CD4-positive, alpha-beta T cell treated with Interleukin-17A for 4 hours (primary cell): ENCODE measurements at places on chromosomes 16 and 17.

DNA sequence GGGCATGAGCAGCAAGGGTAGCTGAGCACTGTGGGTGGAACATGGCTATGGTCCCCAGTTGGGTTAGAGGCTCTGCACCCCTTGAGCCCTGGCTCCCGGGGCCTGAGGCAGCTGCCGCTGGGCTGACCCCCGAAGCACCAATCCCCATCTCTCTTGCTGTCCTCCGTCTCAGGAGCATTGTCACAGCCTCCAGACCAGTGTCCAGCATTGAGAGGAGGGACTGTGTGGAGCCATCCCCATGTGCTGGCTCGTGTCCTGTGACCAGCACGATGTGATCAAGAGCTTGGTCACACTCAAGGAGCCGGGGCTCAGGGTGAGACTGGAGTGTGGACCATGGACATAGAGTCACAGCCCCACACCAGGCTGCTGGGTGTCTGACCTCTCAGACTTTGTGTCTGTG lies 2.9 kb downstream of the SMTNL2 start:
- no peak for DNase-seq

- DNase-seq: peak; percentile 69
Observed at GRCh38 chr17:14926526-14927122, 338.5 kb downstream of the PMP22 start.

GRCh38 chr16:72508191-72508590 lies 336.2 kb upstream of the PMFBP1 start:
- no peak for DNase-seq

- DNase-seq: no peak
Observed at GRCh38 chr17:57487573-57487972, 231.2 kb downstream of the MSI2 start.

DNA sequence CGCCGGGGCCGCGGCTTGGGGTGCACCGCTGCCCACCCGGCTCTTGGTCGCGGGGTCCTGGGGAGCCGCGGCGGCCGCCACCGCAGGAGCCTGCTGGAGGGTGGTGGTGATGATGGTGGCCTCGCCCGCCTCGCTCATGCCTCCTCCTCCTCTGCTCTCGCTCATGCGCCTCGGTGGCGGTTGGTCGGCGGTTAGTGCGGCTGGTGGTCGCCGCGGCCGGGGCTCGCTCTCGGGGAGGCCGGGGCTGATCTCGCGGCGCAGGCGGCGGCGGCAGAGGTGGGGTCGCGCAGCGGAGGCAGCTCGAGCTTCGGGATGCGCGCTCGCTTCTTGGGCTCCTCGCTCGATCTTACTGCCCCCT lies 41.6 kb downstream of the AHSP start:
- DNase-seq: no peak

DNA sequence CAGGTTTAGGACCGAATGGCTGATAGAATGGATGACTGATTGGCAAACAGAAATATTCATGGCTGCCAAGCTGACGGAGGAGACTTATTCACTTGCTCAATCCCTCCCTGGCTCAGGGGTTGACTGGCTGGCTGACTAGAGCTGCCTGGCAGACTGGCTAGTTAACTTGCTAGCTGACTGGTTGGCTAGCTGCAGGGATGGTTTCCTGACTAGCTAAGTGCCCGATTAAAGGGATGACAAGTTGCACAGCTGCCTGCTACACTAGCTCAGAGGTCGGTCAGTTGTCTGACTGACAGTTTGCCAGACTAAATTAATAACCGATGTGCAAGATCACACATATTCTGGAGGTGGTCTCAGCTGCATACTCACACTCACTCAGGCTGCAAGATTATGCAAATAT lies 1208.4 kb upstream of the CDH8 start:
- no peak for DNase-seq

DNA sequence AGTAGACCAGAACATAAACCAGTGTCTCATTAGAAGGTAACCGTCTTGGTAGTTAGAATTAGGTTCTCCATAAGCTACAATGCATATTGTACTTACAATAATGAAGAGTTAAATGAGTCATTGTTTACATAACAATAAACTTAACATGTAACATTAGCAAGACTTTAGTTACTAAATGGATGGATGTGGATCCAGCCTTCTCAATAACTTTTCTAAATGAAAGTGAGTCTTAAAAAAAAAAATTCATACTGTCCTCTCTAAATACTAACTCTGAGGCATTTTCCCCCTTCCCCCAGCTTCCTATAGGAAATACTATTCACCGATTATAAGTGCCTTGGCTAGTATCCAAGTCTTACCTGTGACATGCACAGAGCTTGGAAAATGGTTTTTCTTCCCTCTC lies 155.3 kb downstream of the CYB561 start:
- DNase-seq: no peak

GRCh38 chr16:49821614-49822282 lies 34.2 kb downstream of the ZNF423 start:
- no peak for DNase-seq

DNA sequence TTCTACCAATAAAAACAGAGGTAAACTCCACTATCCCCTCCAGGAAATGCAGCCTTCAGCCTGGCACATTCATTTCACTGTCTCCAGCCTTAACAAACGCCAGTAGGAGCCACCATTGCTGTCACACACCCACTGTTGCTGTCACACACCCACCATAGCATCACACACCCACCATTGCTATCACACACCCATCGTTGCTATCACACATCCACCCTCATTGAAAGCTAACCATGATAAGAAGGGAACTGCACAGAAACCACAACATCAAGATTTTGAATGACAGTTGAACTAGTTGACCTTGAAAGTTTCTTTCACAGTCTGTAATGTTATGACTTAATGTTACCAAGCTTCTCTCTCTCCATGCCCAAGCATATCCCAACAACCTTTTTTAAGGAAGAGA lies 38.1 kb downstream of the SHCBP1 start:
- no peak for DNase-seq
